Smooth muscle cell of the coronary artery (primary cell): ENCODE measurements at places on chromosomes 13 and 19. TPM values are rescaled to one million over a fixed set of nuclear protein-coding genes. Genes with fewer than 3 reads are reported as not detected.

ZNF226 gene
- total RNA-seq, result 16.3 and 24.9 TPM in 2 replicates

LRRC4B gene
- 0.30 and 0.35 TPM in 2 replicates for total RNA-seq

VSTM1 gene
- total RNA-seq, result not detected in 2 replicates

PRR12 gene
- 1.1 and 1.2 TPM in 2 replicates for total RNA-seq

ZNF507 gene
- total RNA-seq, result 6.8 and 8.9 TPM in 2 replicates

CACNG8 gene
- 0.23 and 3.0 TPM in 2 replicates for total RNA-seq

FPR2 gene
- not detected in 2 replicates for total RNA-seq

SIAH3 gene
- total RNA-seq, result not detected in 2 replicates

IL12RB1 gene
- 0.35 TPM in 1 of 2 replicates, not detected in the other for total RNA-seq

KISS1R gene
- total RNA-seq, result not detected in 2 replicates

PSENEN gene
- 2.9 and 17.7 TPM in 2 replicates for total RNA-seq

PROZ gene
- total RNA-seq, result not detected in 2 replicates

C13orf42 gene
- not detected in 2 replicates for total RNA-seq

FGF22 gene
- not detected in 2 replicates for total RNA-seq
